ENCODE measurements at places on chromosomes 4 and X.

DNA sequence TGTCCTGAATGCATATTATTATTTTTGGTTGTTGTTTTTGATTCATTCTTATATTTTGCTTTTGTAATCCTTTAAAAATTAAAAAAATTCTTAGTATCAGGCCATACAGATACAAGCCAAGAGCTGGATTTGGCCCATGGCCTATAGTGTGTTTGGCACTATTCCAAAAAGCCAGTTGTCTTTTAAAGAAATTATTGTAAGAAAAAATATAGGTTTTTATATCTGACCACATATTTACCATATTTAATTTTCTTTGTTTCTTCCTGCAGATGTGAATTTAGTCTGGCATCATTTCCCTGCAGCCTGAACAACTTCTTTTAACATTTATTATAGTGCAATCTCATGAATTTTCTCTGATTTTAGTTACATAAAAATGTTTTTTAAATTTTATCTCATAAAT is 652.8 kb upstream of the NR3C2 start:
- no peaks in the 10 kb centered on the region for H3K36me3 ChIP-seq
- H3K4me3 ChIP-seq = no peak overlapping the region
- H3K27me3 ChIP-seq = no peaks in the 10 kb centered on the region

- no peak for DNase-seq
- no peaks in the 10 kb centered on the region for H3K4me1 ChIP-seq
- H3K36me3 ChIP-seq = no peaks in the 10 kb centered on the region
- H3K4me3 ChIP-seq = no peak overlapping the region
Measured at GRCh38 chr4:156734965-156735895, 236.4 kb downstream of the PDGFC start.

GRCh38 chr4:54390670-54391069 is 161.6 kb downstream of the PDGFRA start:
- DNase-seq = no peak
- no peaks in the 10 kb centered on the region for H3K36me3 ChIP-seq
- no peaks in the 10 kb centered on the region for H3K27me3 ChIP-seq
- H3K27ac ChIP-seq = no peak overlapping the region
- H3K4me1 ChIP-seq = no peaks in the 10 kb centered on the region
- no peak overlapping the region for H3K4me3 ChIP-seq

DNA sequence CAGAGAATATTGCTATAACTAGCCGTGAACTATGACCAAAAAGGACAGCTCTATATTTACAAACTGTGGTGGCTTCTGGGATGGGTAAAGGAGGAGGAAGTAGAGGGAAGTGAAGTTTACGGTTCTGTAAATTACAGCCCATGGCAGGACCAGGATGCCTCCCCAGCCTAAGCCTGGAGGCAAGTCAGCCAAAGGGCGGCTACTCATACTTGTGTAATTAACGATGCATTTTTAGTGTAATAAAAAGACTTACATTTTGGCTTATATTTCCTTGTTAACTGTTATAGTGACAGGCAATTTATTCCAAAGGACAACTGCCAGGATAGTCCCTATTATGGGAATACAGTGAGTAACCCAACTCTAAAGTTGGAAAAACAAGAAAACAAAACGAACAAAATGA is 139.9 kb upstream of the OTUD4 start:
- H3K4me3 ChIP-seq = no peak overlapping the region
- H3K36me3 ChIP-seq = no peaks in the 10 kb centered on the region
- no peaks in the 10 kb centered on the region for H3K27me3 ChIP-seq
- H3K27ac ChIP-seq = no peak overlapping the region
- no peak for DNase-seq
